ENCODE measurements at places on chromosomes 4 and X. TPM values are rescaled to one million over a fixed set of nuclear protein-coding genes. Genes with fewer than 3 reads are reported as not detected.

Gene JAKMIP1
- total RNA-seq = not detected

Gene CT83
- not detected for total RNA-seq

Gene IL2RG
- total RNA-seq = not detected

- H3K27me3 ChIP-seq = no peaks in the 10 kb centered on the region
- no peak overlapping the region for H3K27ac ChIP-seq
- no peak for DNase-seq
- no peak overlapping the region for H3K4me3 ChIP-seq
Observed at GRCh38 chr4:16437836-16438235, 211.6 kb upstream of the TAPT1 start.

GRCh38 chrX:46554942-46555341, 9.7 kb upstream of the ZNF674 start:
- no peak for DNase-seq
- no peak overlapping the region for H3K27ac ChIP-seq
- no peaks in the 10 kb centered on the region for H3K27me3 ChIP-seq
- no peaks in the 10 kb centered on the region for H3K36me3 ChIP-seq
- no peak overlapping the region for H3K4me3 ChIP-seq

DNA sequence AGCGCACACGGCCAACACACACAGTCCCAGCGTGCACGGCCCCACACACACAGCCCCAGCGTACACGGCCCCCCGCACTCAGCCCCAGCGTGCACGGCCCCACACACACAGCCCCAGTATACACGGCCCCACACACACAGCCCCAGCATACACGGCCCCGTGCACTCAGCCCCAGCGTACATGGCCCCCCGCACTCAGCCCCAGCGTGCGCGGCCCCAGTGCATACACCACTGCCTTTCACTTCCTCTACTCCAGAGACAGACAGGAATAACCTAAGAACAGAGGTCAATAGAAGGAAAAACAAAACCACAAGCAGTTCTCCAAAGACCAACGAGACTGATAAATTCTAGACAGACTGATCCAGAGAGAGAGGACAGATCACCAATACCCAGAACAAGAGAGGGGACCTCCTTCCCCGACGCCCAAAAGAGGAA, 17.1 kb downstream of the GAK start:
- no peaks in the 10 kb centered on the region for H3K27me3 ChIP-seq
- H3K27ac ChIP-seq = no peak overlapping the region
- H3K36me3 ChIP-seq = 0 out of 2 replicates have a peak, but pooled peaks cover 4% of the 10 kb centered on the region
- no peak for DNase-seq

- no peak overlapping the region for H3K4me3 ChIP-seq
- no peaks in the 10 kb centered on the region for H3K27me3 ChIP-seq
- H3K4me1 ChIP-seq = no peaks in the 10 kb centered on the region
- H3K36me3 ChIP-seq = no peaks in the 10 kb centered on the region
- DNase-seq = no peak
Observed at GRCh38 chr4:40850496-40850895, 100.7 kb downstream of the NSUN7 start.

DNA sequence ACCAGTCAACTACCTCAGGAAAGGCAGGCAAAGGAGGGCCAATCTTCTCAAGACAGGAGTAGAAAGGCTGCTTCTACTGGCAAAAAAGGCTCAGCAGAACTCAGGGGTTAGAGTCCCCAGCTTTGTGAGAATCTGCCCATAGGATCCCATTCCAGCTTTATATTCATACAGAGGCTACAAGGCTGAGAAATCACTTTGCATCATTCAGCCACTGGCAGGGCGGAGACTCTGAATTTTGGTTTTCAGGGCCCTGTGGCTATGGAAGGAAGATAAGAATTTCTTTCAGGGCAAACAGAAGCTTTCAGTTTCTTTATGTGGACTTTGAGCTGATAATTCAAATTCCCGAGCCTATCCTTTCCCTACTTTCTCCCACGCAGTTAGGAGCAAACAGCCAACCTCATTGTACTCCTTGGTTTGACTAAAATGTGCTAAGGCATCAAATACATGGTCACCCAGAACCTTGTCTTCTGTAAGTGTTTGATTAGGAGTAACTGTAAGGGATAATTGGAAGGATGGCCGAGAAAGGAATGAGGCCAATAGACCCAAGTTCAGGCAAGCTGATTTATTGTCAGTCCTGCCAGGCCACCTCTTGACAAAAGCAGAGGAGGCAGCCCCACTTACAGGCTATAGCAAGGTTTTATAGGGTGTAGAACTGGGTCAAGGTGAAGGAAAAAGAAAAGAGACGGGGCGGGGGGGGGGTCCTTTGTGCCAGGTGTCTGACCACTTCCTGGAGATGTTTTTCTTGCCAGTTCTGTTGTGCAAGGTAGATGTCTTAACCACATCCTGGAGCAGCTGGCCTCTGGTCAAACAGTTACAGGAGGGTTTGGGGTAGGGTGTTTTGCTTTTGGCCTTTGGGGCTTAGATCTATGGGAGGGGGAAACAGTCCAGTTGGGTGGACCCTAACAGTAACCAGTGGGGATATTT, 165.3 kb upstream of the PPP1R2C start:
- no peaks in the 10 kb centered on the region for H3K36me3 ChIP-seq
- no peak overlapping the region for H3K4me3 ChIP-seq
- no peaks in the 10 kb centered on the region for H3K4me1 ChIP-seq
- no peaks in the 10 kb centered on the region for H3K27me3 ChIP-seq
- no peak overlapping the region for H3K27ac ChIP-seq
- DNase-seq = no peak

DNA sequence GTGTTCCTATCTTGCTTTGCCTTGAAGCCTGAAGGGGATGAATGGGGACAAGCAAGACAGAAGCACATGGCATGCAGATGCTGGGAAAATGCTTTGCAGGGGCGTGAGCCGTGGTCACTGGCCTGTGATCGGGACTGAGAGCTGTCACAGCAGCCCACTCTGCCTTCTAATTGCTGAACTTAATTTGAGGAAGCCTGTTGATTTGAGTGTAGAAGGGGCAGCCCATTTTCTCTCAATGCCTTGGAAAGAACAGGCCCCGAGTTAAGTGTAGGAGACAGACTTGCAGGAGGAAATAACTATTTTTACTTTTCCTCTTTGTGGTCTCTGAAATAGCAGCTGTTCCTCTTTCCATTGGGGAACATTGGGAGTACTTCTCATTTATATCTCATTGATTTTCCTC, 26.1 kb upstream of the TBC1D1 start:
- no peak for DNase-seq
- no peaks in the 10 kb centered on the region for H3K4me1 ChIP-seq
- no peaks in the 10 kb centered on the region for H3K27me3 ChIP-seq
- no peaks in the 10 kb centered on the region for H3K36me3 ChIP-seq
- H3K27ac ChIP-seq = no peak overlapping the region

DNA sequence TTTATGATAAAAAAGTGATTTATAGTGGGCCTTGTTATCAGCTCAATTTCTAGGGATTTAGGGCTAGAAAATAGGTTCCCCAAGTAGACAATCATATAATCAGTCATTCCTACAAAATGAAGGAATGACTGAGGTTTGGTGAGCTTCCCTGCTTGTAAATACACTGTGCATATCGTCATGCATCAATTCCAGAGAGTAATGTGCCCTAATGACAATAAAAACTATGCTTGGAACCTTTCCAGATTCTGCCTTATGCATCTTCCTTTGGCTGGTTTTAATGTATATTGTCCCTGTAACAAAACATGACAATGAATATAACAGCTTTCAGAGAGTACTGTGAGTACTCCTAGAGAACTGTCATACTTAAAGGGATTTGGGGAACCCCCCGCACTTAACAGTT, 1310.9 kb downstream of the PCDH7 start:
- no peaks in the 10 kb centered on the region for H3K36me3 ChIP-seq
- H3K27me3 ChIP-seq = no peaks in the 10 kb centered on the region
- H3K4me1 ChIP-seq = no peaks in the 10 kb centered on the region
- no peak for DNase-seq

- DNase-seq = no peak
- no peaks in the 10 kb centered on the region for H3K36me3 ChIP-seq
- no peaks in the 10 kb centered on the region for H3K4me1 ChIP-seq
- H3K27ac ChIP-seq = no peak overlapping the region
- H3K4me3 ChIP-seq = no peak overlapping the region
Observed at GRCh38 chrX:72127332-72127731, 4.4 kb downstream of the RTL5 start.
